A549 treated with DMSO at 1 μM for 4 hours (cell line): ENCODE measurements at places on chromosomes 7 and 10. TPM values are rescaled to one million over a fixed set of nuclear protein-coding genes. Genes with fewer than 3 reads are reported as not detected.

The LRRN3 gene
- total RNA-seq: 0.02 to 0.09 TPM (median 0.04 TPM) in 3 of 5 replicates, not detected in the others

The CTAGE15 gene
- not detected in 5 replicates for total RNA-seq

The PLAC9 gene
- 0.28 TPM in 1 of 5 replicates, not detected in the others for total RNA-seq

The COL13A1 gene
- total RNA-seq: 0.16 to 0.62 TPM (median 0.33 TPM) in 5 replicates

The DKK1 gene
- 327 to 386 TPM (median 343 TPM) in 5 replicates for total RNA-seq

The RPA3 gene
- total RNA-seq: 82.4 to 108 TPM (median 98.7 TPM) in 5 replicates

The PPP1R17 gene
- not detected in 5 replicates for total RNA-seq

The TMEM243 gene
- total RNA-seq: 24.9 to 33.3 TPM (median 28.5 TPM) in 5 replicates

The DMBT1 gene
- 0.03 to 0.06 TPM (median 0.04 TPM) in 4 of 5 replicates, not detected in the other for total RNA-seq

The LLCFC1 gene
- not detected in 5 replicates for total RNA-seq

The NPC1L1 gene
- total RNA-seq: 0.06 to 0.09 TPM (median 0.08 TPM) in 4 of 5 replicates, not detected in the other

The VOPP1 gene
- 88.0 to 96.0 TPM (median 90.5 TPM) in 5 replicates for total RNA-seq

The LBX1 gene
- not detected in 5 replicates for total RNA-seq

The C10orf105 gene
- total RNA-seq: not detected in 5 replicates

The GJC3 gene
- 0.09 to 0.18 TPM (median 0.13 TPM) in 4 of 5 replicates, not detected in the other for total RNA-seq

The SFRP4 gene
- 3.5 to 4.6 TPM (median 3.9 TPM) in 5 replicates for total RNA-seq

The CYTH3 gene
- 21.4 to 25.4 TPM (median 22.8 TPM) in 5 replicates for total RNA-seq

The PTPRN2 gene
- 0.52 to 1.2 TPM (median 0.91 TPM) in 5 replicates for total RNA-seq

The AIMP2 gene
- 85.7 to 94.1 TPM (median 92.5 TPM) in 5 replicates for total RNA-seq

The EGFR gene
- total RNA-seq: 105 to 158 TPM (median 140 TPM) in 5 replicates

The GPR85 gene
- total RNA-seq: not detected in 5 replicates

The FEZF1 gene
- not detected in 5 replicates for total RNA-seq

The PTN gene
- not detected in 5 replicates for total RNA-seq

The PON1 gene
- 0.28 to 0.59 TPM (median 0.52 TPM) in 5 replicates for total RNA-seq

The SPAG6 gene
- total RNA-seq: not detected in 5 replicates

The INPP5F gene
- total RNA-seq: 6.7 to 9.5 TPM (median 8.7 TPM) in 5 replicates

The LIPN gene
- total RNA-seq: not detected in 5 replicates

The MAGI2 gene
- total RNA-seq: 0.30 to 0.45 TPM (median 0.40 TPM) in 5 replicates

The CYP26C1 gene
- total RNA-seq: not detected in 5 replicates

The MET gene
- total RNA-seq: 90.2 to 136 TPM (median 115 TPM) in 5 replicates

The ZNF107 gene
- 2.3 to 4.0 TPM (median 3.0 TPM) in 5 replicates for total RNA-seq

The TMEM26 gene
- 0.06 to 0.43 TPM (median 0.20 TPM) in 5 replicates for total RNA-seq

The SH2D4B gene
- 0.02 to 0.08 TPM (median 0.06 TPM) in 3 of 5 replicates, not detected in the others for total RNA-seq

The TUBAL3 gene
- total RNA-seq: 0.30 to 0.52 TPM (median 0.33 TPM) in 5 replicates

The HOXA7 gene
- 4.4 to 5.3 TPM (median 4.9 TPM) in 5 replicates for total RNA-seq

The CRTAC1 gene
- total RNA-seq: 0.87 to 1.8 TPM (median 1.4 TPM) in 5 replicates

The PRKCQ gene
- total RNA-seq: 4.2 to 4.9 TPM (median 4.5 TPM) in 5 replicates

The SPDYE1 gene
- not detected in 5 replicates for total RNA-seq

The NEBL gene
- 2.7 to 6.5 TPM (median 4.6 TPM) in 5 replicates for total RNA-seq

The PBLD gene
- 3.1 to 5.0 TPM (median 3.4 TPM) in 5 replicates for total RNA-seq

The KLF14 gene
- total RNA-seq: 0.05 TPM in 2 of 5 replicates, not detected in the others

The OR2A14 gene
- total RNA-seq: not detected in 5 replicates

The LRIT1 gene
- not detected in 5 replicates for total RNA-seq

The LEP gene
- total RNA-seq: not detected in 5 replicates

The VDAC2 gene
- total RNA-seq: 284 to 323 TPM (median 308 TPM) in 5 replicates

The FOXP2 gene
- total RNA-seq: not detected in 5 replicates

The GIMAP1 gene
- not detected in 5 replicates for total RNA-seq

The WNT2 gene
- total RNA-seq: 0.03 to 0.04 TPM in 2 of 5 replicates, not detected in the others
